ENCODE measurements at places on chromosomes 13 and 19. TPM values are rescaled to one million over a fixed set of nuclear protein-coding genes. Genes with fewer than 3 reads are reported as not detected.

GRCh38 chr13:48448959-48449614 lies 36.2 kb upstream of the LPAR6 start:
- H3K27me3 ChIP-seq, result no peaks in the 10 kb centered on the region
- DNase-seq, result no peak
- peaks cover 4% of the 10 kb centered on the region for H3K36me3 ChIP-seq
- no peak overlapping the region for H3K4me3 ChIP-seq

DNA sequence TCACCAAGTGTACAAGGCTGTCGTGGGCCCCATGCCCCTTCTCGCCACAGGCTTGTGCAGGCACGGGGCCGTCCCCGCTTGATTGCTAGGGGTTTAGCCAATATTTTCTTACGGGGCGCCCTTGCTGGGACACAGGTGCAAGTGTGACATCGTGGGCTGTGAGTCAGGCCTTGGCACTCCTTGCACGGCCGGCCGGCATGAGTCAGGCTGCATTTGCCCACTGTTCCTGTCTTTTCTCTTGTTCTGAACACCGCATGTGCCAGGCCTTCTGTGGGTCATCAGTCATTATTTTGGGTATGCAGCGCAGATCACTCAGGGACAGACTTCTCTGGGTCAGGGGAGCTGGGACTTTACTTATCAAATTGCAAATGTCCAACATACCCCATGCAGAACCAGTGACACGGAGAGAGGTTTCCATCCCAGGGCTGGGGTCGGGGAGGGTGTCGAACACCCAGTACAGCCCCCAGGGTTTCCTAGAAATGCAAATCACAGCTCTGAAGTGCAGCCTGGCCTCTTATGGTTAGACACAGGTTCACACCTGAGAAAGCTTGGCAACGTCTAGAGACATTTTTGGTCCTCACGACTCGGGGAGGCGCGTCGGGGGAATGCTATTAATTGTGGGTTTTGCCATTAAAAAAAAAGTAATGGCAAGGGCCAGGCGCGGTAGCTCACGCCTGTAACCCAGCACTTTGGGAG lies 22.5 kb upstream of the KLF2 start:
- no peaks in the 10 kb centered on the region for H3K4me1 ChIP-seq
- H3K27ac ChIP-seq, result no peak overlapping the region
- DNase-seq, result no peak
- no peaks in the 10 kb centered on the region for H3K27me3 ChIP-seq
- H3K4me3 ChIP-seq, result no peak overlapping the region
- H3K36me3 ChIP-seq, result no peaks in the 10 kb centered on the region

RASAL3 gene
- 38.5 TPM for polyA plus RNA-seq

DNA sequence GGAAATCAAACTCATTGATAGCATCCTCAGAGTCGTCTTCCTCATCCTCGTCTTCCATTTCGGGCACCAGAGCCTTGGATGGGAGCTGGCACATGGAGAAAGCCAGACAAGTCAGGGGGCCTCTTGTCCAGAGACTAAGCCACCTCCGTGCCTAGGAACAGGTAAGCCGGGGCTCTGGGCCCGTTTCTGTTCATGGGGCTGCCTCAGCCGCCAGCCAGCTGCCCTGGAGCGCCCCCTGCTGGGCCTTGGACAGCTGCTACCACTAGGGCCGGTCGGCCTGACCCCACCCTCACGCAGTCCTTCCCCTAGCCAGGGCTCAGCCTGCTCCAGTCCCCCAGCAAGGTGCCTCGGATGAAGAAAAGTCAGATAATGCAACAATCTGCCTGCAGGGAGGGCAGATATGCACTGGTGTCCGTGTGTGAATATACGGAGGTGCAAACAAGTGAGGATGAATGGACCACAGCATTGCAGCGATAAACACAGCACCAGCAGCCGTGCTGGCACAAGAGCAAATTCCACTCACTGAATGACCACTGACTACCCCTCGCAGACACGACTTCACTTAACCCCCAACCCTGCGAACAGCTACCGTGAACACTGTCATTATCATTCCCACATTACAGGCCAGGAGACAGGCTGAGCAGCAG lies 11.9 kb upstream of the PRKD2 start:
- peak; percentile 82 for DNase-seq
- H3K27ac ChIP-seq, result no peak overlapping the region
- H3K4me1 ChIP-seq, result no peaks in the 10 kb centered on the region
- no peaks in the 10 kb centered on the region for H3K27me3 ChIP-seq

SOHLH2 gene
- not detected for polyA plus RNA-seq

- H3K4me1 ChIP-seq, result no peaks in the 10 kb centered on the region
- H3K36me3 ChIP-seq, result no peaks in the 10 kb centered on the region
- no peaks in the 10 kb centered on the region for H3K27me3 ChIP-seq
- no peak overlapping the region for H3K27ac ChIP-seq
- DNase-seq, result no peak
- H3K4me3 ChIP-seq, result no peak overlapping the region
Measured at GRCh38 chr19:53057904-53058580, 13.5 kb downstream of the ERVV-2 start.

GRCh38 chr19:38003438-38004185 lies 96.6 kb downstream of the SIPA1L3 start:
- no peak overlapping the region for H3K4me3 ChIP-seq
- H3K27ac ChIP-seq, result no peak overlapping the region
- no peak for DNase-seq
- no peaks in the 10 kb centered on the region for H3K36me3 ChIP-seq

SUPT20H gene
- 75.8 TPM for polyA plus RNA-seq

CACNA1A gene
- polyA plus RNA-seq, result 0.05 TPM

CYP2S1 gene
- not detected for polyA plus RNA-seq

- H3K27me3 ChIP-seq, result no peaks in the 10 kb centered on the region
- peak overlapping the region; percentile 15 for H3K4me3 ChIP-seq
- H3K36me3 ChIP-seq, result no peaks in the 10 kb centered on the region
- peak overlapping the region; percentile 44 for H3K27ac ChIP-seq
- DNase-seq, result no peak
Measured at GRCh38 chr13:108342369-108343289, 73.1 kb downstream of the TNFSF13B start.

CDX2 gene
- not detected for polyA plus RNA-seq

GRCh38 chr19:29841559-29842367 lies 30.0 kb downstream of the CCNE1 start:
- H3K27ac ChIP-seq, result no peak overlapping the region
- no peaks in the 10 kb centered on the region for H3K27me3 ChIP-seq
- H3K4me1 ChIP-seq, result peaks cover 30% of the 10 kb centered on the region
- DNase-seq, result no peak
- H3K36me3 ChIP-seq, result no peaks in the 10 kb centered on the region

ZNF540 gene
- polyA plus RNA-seq, result 9.0 TPM

GRCh38 chr13:111587249-111587648 lies 266.8 kb downstream of the TEX29 start:
- no peak for DNase-seq
- no peaks in the 10 kb centered on the region for H3K4me1 ChIP-seq
- H3K36me3 ChIP-seq, result no peaks in the 10 kb centered on the region
- H3K4me3 ChIP-seq, result no peak overlapping the region

ZNF221 gene
- polyA plus RNA-seq, result 1.0 TPM

GRCh38 chr13:101544979-101545378 lies 92.5 kb downstream of the ITGBL1 start:
- no peaks in the 10 kb centered on the region for H3K36me3 ChIP-seq
- no peak overlapping the region for H3K4me3 ChIP-seq
- DNase-seq, result no peak
- no peak overlapping the region for H3K27ac ChIP-seq
- H3K27me3 ChIP-seq, result no peaks in the 10 kb centered on the region
- H3K4me1 ChIP-seq, result no peaks in the 10 kb centered on the region

DNA sequence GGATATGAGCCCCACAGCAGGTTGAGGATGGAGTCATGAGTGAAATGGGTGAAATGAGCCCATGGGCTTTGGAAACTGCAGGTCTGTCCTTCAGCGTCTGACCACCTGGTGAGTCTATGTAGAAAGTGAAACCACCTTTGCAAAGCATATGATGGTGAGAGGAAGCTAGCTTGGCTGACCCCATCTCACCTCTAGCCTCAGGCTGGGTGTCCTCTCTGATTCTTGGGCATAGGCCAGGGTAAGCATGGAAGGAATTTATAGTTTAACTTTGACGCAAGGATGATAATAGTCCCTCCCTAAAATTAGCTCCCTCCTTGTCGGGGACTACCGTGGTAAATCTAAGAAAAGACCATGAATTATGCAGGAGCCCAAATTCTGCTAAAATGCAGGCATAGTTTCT lies 16.8 kb upstream of the PSG9 start:
- DNase-seq, result no peak
- no peak overlapping the region for H3K27ac ChIP-seq
- no peaks in the 10 kb centered on the region for H3K27me3 ChIP-seq
- no peaks in the 10 kb centered on the region for H3K4me1 ChIP-seq
- H3K4me3 ChIP-seq, result no peak overlapping the region

GRCh38 chr19:15588265-15588664 lies 26.8 kb upstream of the CYP4F8 start:
- DNase-seq, result no peak
- H3K27me3 ChIP-seq, result peaks cover 10% of the 10 kb centered on the region
- no peaks in the 10 kb centered on the region for H3K4me1 ChIP-seq
- H3K36me3 ChIP-seq, result no peaks in the 10 kb centered on the region
- H3K4me3 ChIP-seq, result no peak overlapping the region
- H3K27ac ChIP-seq, result no peak overlapping the region

DNA sequence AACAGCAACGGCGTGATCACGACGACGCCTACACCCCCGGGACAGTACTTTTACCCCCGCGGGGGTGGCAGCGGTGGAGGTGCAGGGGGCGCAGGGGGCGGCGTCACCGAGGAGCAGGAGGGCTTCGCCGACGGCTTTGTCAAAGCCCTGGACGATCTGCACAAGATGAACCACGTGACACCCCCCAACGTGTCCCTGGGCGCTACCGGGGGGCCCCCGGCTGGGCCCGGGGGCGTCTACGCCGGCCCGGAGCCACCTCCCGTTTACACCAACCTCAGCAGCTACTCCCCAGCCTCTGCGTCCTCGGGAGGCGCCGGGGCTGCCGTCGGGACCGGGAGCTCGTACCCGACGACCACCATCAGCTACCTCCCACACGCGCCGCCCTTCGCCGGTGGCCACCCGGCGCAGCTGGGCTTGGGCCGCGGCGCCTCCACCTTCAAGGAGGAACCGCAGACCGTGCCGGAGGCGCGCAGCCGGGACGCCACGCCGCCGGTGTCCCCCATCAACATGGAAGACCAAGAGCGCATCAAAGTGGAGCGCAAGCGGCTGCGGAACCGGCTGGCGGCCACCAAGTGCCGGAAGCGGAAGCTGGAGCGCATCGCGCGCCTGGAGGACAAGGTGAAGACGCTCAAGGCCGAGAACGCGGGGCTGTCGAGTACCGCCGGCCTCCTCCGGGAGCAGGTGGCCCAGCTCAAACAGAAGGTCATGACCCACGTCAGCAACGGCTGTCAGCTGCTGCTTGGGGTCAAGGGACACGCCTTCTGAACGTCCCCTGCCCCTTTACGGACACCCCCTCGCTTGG lies 966 bp downstream of the JUNB start:
- DNase-seq, result peak; percentile 53
- peak overlapping the region; percentile 98 for H3K4me3 ChIP-seq
- no peaks in the 10 kb centered on the region for H3K27me3 ChIP-seq
- peak overlapping the region; percentile 99 for H3K27ac ChIP-seq
- no peaks in the 10 kb centered on the region for H3K36me3 ChIP-seq

ZNF229 gene
- 2.4 TPM for polyA plus RNA-seq

GRCh38 chr13:111153977-111154332 lies 38.8 kb downstream of the ARHGEF7 start:
- H3K4me3 ChIP-seq, result peak overlapping the region; percentile 73
- H3K27ac ChIP-seq, result peak overlapping the region; percentile 79
- no peak for DNase-seq
- H3K4me1 ChIP-seq, result peaks cover 16% of the 10 kb centered on the region
- H3K27me3 ChIP-seq, result no peaks in the 10 kb centered on the region

APOC4 gene
- polyA plus RNA-seq, result not detected

DNA sequence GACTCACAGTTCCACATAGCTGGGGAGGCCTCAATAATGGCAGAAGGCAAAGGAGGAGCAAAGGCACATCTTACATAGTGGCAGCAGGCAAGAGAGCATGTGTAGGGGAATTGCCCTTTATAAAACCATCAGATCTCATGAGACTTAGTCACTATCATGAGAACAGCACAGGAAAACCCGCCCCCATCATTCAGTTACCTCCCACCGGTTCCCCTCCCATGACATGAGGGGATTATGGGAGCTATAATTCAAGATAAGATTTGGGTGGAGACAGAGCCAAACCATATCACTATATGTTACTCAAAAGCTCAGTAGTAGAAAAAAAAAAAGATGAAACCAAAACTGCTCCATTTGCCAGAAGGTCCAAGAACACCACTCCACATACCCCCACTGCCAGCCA lies 58.5 kb downstream of the DNAJC15 start:
- no peaks in the 10 kb centered on the region for H3K36me3 ChIP-seq
- H3K4me1 ChIP-seq, result no peaks in the 10 kb centered on the region
- no peak overlapping the region for H3K4me3 ChIP-seq
- H3K27ac ChIP-seq, result no peak overlapping the region
- DNase-seq, result no peak
- no peaks in the 10 kb centered on the region for H3K27me3 ChIP-seq

GRCh38 chr13:84380866-84381265 lies 498.6 kb upstream of the SLITRK1 start:
- no peak for DNase-seq
- no peaks in the 10 kb centered on the region for H3K27me3 ChIP-seq
- H3K27ac ChIP-seq, result no peak overlapping the region
- no peaks in the 10 kb centered on the region for H3K4me1 ChIP-seq

KIR2DL1 gene
- not detected for polyA plus RNA-seq

GRCh38 chr19:33684538-33685232 lies 62.9 kb downstream of the CHST8 start:
- H3K27ac ChIP-seq, result no peak overlapping the region
- no peak for DNase-seq
- no peaks in the 10 kb centered on the region for H3K36me3 ChIP-seq
- H3K4me1 ChIP-seq, result no peaks in the 10 kb centered on the region

C19orf73 gene
- polyA plus RNA-seq, result 4.8 TPM

OLFM4 gene
- not detected for polyA plus RNA-seq

FGF22 gene
- polyA plus RNA-seq, result not detected

GRCh38 chr13:35826626-35827254 lies 304.4 kb downstream of the DCLK1 start:
- H3K27me3 ChIP-seq, result no peaks in the 10 kb centered on the region
- DNase-seq, result no peak
- H3K4me1 ChIP-seq, result no peaks in the 10 kb centered on the region
- no peak overlapping the region for H3K4me3 ChIP-seq
- H3K36me3 ChIP-seq, result no peaks in the 10 kb centered on the region

All from naive thymus-derived CD4-positive, alpha-beta T cell (primary cell).